Mesenteric fat pad (tissue), 1 donor: ENCODE measurements at places on chromosomes 3 and 15. TPM values are rescaled to one million over a fixed set of nuclear protein-coding genes. Genes with fewer than 3 reads are reported as not detected.

The CASR gene
- total RNA-seq: not detected

The LINS1 gene
- total RNA-seq: 9.4 TPM

The MME gene
- 138 TPM for total RNA-seq

DNA sequence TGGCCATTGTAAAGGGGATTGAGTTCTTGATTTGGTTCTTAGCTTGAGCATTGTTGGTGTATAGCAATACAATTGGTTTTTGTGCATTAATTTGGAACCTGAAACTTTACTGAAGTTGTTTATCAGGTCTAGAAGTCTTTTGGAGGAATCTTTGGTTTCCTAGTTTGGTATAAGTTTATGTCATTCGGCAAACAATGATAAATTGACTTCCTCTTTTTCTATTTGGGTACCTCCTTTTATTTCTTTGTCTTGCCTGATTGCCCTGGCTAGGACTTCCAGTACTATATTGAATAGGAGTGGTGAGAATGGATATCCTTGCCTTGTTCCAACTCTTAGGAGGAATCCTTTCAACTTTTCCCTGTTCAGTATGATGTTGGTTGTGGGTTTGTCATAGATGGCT is 32.1 kb downstream of the SPESP1 start:
- DNase-seq: no peak
